ENCODE measurements at places on chromosomes 1 and 21. TPM values are rescaled to one million over a fixed set of nuclear protein-coding genes. Genes with fewer than 3 reads are reported as not detected.

The CRYAA gene
- total RNA-seq: not detected

The GABRD gene
- total RNA-seq: 0.37 TPM

The NUAK2 gene
- total RNA-seq: 3.6 TPM

The JAM2 gene
- 1.4 TPM for total RNA-seq

The BEST4 gene
- not detected for total RNA-seq

The TAF12 gene
- total RNA-seq: 29.5 TPM

The PRRX1 gene
- 113 TPM for total RNA-seq

The TCEA3 gene
- 6.0 TPM for total RNA-seq

The PDZK1 gene
- total RNA-seq: 0.10 TPM

The LRRC3 gene
- 3.2 TPM for total RNA-seq

The FCGR2B gene
- total RNA-seq: not detected

The BSND gene
- total RNA-seq: not detected

The HCN3 gene
- 0.06 TPM for total RNA-seq

The ASTN1 gene
- 0.15 TPM for total RNA-seq

The NHLH1 gene
- total RNA-seq: not detected

The NECTIN4 gene
- total RNA-seq: not detected

The WNT9A gene
- not detected for total RNA-seq

The LAPTM5 gene
- 1.3 TPM for total RNA-seq

The AQP10 gene
- total RNA-seq: not detected

The MPZ gene
- 0.44 TPM for total RNA-seq

The CYYR1 gene
- total RNA-seq: 0.12 TPM

The PDPN gene
- total RNA-seq: 50.9 TPM

The NRAS gene
- 18.0 TPM for total RNA-seq

The FABP3 gene
- total RNA-seq: 2.4 TPM

The FAM131C gene
- total RNA-seq: 0.75 TPM

The LCE2A gene
- not detected for total RNA-seq
